Pancreas (tissue), 10 donors: ENCODE measurements at places on chromosomes 6 and 20. TPM values are rescaled to one million over a fixed set of nuclear protein-coding genes. Genes with fewer than 3 reads are reported as not detected.

DNA sequence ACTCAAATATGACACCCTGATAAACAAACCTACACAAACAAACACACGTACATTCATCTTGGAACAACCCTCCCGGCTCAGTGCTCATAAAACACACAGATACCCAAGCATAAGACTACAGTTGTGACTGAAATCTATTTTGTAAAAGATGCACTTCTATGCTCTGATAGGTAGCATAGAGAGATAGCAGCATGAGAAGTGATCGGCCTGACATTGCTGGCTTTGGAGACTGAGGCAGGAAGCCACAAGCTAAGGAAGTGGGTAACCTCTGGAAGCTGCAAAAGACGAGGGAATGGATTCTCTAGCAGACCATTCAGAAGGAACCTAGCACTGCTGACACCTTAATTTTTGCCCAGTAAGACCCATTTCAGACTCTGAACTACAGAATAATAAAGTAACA is 1.6 kb upstream of the RNF39 start:
- no peaks in the 10 kb centered on the region for H3K27me3 ChIP-seq
- DNase-seq = no peak
- peaks cover 14% of the 10 kb centered on the region for H3K4me1 ChIP-seq
- no peaks in the 10 kb centered on the region for H3K36me3 ChIP-seq

DNA sequence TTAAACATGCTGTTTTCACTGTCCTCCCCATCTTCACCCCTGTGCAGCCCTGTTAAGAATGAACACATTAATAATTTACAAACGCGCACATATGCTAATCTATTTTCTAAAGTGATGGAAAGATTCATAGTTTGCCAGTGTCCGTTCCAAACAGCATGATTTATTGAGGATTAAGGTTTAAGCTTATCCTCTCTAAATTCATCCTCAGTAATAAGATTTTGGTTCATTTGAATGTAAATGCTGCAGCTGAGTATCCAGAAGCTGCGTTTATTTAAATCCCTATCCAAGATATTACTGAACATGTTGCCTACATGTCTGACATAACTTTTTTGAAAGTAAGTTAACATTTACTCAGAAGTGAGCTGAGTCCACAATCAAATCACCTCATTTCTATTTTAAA is 42.8 kb upstream of the FAM135A start:
- peaks cover 5% of the 10 kb centered on the region for H3K4me1 ChIP-seq
- H3K27ac ChIP-seq = no peak overlapping the region
- no peak overlapping the region for H3K4me3 ChIP-seq
- H3K36me3 ChIP-seq = no peaks in the 10 kb centered on the region

Gene SLC32A1
- not detected for total RNA-seq

- peaks cover 25% of the 10 kb centered on the region for H3K4me1 ChIP-seq
- H3K4me3 ChIP-seq = peak overlapping the region; percentile 93
- H3K27me3 ChIP-seq = no peaks in the 10 kb centered on the region
- DNase-seq = peak; percentile 63
- peak overlapping the region; percentile 93 for H3K27ac ChIP-seq
These were observed 926 bp downstream of the MYLIP start for GRCh38 chr6:16129623-16130401.

Gene BNIP5
- total RNA-seq = 37.5 TPM

Gene DSP
- 117 TPM for total RNA-seq

Gene CD164
- 96.8 TPM for total RNA-seq
